ENCODE measurements at places on chromosomes 1 and 21. TPM values are rescaled to one million over a fixed set of nuclear protein-coding genes. Genes with fewer than 3 reads are reported as not detected.

Gene ZSWIM5
- 0.68 TPM for polyA plus RNA-seq

Gene CNR2
- polyA plus RNA-seq: not detected

Gene OR2G2
- polyA plus RNA-seq: not detected

Gene SYTL1
- polyA plus RNA-seq: 2.1 TPM

Gene PLA2G2C
- polyA plus RNA-seq: 0.02 TPM

Gene VASH2
- 0.50 TPM for polyA plus RNA-seq

Gene GJA4
- 28.0 TPM for polyA plus RNA-seq

Gene DLGAP3
- polyA plus RNA-seq: 0.05 TPM

Gene LCE3A
- not detected for polyA plus RNA-seq

Gene ARHGEF10L
- polyA plus RNA-seq: 47.9 TPM
